ENCODE measurements at places on chromosomes 6 and 20. TPM values are rescaled to one million over a fixed set of nuclear protein-coding genes. Genes with fewer than 3 reads are reported as not detected.

The PSORS1C2 gene
- total RNA-seq, result not detected

The SOX18 gene
- total RNA-seq, result 1.8 TPM

The HLA-DQB2 gene
- 1.5 TPM for total RNA-seq

The KCNK16 gene
- not detected for total RNA-seq

GRCh38 chr6:14442242-14442641 lies 324.7 kb downstream of the CD83 start:
- H3K27me3 ChIP-seq, result no peaks in the 10 kb centered on the region
- no peaks in the 10 kb centered on the region for H3K4me1 ChIP-seq
- H3K4me3 ChIP-seq, result no peak overlapping the region
- no peaks in the 10 kb centered on the region for H3K36me3 ChIP-seq
- no peak overlapping the region for H3K27ac ChIP-seq

DNA sequence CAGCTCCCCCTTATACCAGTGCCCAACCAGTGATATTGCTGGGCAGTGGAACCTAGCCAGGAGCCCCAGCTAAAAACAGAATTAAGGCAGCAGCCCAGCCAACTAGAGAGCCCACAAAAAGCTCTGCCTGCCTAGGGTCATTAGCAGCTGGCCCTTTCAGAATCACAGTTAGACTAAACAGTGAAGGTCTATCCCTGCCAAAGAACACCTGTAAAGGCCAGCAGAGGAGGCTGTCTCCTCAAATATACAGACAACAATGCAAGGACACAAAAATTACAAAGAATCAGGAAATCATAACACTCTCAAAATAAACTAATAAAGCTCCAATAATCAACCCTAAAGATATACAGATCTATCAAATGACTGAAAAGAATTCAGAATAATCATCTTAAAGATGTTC lies 77.8 kb upstream of the HTR1E start:
- no peak for DNase-seq
- no peaks in the 10 kb centered on the region for H3K27me3 ChIP-seq

DNA sequence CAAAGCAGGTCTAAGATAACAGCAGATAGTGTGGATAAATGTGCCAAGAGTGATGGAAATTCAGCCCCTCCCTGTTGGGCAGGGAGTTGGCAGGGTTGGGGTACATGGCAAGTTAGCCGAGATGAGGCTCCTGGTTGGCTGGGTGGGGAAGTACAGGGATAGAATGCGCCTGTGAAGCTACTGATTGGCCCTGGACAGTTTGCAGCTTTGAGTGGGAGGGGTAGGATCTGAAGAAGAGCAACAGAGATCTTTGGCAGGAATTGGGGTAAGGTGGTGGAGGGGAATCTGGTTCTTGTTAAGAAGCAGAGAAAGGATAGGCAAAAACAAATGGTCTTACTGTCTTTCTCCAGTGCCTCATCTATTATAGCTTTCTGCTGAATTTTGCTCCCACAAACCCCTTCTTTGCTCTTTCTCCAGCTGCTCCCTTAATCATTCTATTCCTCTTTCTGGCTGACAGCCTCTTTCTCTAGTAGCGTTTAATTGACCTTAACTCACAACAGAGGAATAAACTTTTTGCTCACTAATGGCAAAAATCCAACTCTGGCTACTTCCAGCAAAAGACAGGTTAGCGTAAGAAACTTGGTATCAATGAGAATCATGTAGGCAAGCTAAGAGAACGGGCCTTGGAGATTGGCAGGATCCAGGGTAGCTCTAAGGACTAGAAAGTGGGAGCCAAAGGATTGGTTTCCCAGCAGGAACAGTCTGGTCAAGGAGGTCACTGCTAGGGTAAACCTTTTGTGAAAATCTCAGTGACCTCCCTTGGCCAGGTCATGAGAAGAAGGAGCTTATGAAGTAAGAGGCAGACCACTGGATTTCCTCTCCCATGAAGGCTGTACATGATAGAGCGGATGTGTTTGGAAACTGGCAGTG lies 86.3 kb upstream of the CARMIL1 start:
- H3K36me3 ChIP-seq, result no peaks in the 10 kb centered on the region
- H3K27ac ChIP-seq, result peak overlapping the region; percentile 77
- no peaks in the 10 kb centered on the region for H3K4me1 ChIP-seq
- peak overlapping the region; percentile 31 for H3K4me3 ChIP-seq

DNA sequence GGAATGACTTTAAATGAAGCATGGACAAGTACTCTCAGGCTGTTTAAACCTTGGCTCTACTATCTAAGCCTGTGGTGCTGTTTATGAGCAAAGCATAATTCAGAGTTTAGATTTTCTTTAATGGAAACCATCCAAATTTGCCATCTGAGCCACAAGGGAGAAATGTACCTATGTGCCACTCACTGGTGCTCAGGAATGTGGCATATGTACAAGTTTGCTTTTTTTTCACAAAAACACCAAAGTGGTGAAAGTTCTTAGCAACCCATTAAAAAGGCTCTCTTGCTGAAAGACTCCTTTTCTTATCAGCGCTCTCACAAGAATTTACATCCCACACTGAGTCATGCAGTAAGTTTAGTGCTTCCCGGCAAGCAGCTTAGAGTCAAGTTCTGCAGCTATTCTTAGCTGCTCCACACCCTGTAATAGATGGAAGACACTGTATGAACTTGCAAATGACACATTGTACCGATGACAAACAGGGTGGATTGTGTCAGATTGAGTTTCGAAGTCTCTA lies 57.3 kb upstream of the MLIP start:
- H3K36me3 ChIP-seq, result no peaks in the 10 kb centered on the region
- H3K4me3 ChIP-seq, result no peak overlapping the region
- DNase-seq, result no peak
- H3K4me1 ChIP-seq, result no peaks in the 10 kb centered on the region

Measured in breast epithelium (tissue), 4 donors.